ENCODE measurements at places on chromosomes 6 and 20.

DNA sequence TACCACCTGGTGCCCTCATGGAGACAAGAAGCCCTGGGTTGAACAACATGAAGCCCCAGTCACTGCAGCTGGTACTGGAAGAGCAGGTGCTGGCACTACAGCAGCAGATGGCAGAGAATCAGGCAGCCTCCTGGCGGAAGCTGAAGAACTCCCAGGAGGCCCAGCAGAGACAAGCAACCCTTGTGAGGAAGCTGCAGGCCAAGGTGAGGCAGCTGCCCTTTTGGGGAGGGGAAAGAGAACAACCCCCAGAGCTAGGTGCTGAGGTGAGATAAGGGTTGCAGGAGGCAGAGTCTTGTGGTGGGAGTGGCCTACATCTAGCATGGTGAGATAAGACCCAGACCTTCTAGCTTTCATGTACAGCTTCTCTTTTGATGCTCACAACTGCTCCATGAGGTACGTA is 7.0 kb downstream of the CEP250 start:
- no peak for DNase-seq

DNA sequence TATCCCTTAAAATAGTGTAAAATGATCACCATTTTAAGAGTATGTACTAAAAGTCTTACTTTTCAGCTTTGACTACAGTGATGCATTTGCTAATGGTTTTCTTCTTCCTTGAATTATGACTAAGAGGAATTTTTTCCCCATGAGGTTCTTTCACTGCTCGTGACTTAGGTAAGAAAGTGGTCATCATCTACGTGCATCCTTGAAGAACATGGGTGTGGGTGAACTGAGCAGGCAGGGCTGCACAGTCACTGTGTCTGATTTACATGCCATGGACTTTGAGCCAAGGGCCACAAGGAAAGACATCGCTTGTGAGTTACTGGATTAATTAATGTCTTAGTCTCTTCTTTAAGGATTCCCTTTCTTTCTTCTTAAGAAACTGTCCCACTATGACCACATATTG is 33.3 kb downstream of the NQO2 start:
- DNase-seq, result no peak

DNA sequence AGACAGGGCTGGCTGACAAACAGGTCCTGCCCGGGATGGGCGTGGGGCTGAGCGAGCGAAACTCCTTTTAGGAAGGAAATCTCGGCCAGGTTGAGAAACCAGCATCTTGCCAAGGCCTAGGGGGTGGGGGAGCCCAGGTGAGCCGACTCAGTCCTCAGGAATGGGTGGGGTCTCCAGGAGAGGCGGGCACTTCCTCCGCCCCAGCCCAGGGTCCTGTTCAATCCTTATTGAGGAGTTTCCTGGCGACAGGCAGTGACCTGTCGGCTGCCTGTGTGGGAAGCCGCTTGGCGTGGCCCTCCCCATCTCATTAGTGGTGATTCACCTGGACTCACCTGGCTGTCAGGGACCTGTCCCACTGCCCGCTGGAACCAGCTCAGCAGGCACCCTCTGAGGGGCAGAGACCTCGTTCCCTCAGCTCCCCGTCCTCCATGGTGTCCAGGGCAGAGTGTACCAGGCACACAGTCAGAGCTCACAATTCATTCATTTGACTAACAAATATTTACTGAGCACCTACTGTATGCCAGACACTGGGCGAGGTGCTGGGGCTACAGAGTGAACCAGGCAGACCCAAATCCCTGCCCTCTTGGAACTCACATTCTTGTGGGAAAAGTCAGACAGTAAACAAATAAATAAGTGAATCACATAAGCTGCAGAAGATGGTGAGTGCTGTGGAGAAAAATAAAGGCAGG is 51.1 kb downstream of the FGD2 start:
- no peak for DNase-seq

GRCh38 chr6:34352305-34352937 is 40.0 kb downstream of the NUDT3 start:
- DNase-seq, result no peak

GRCh38 chr6:113464960-113465359 is 392.2 kb upstream of the MARCKS start:
- DNase-seq, result no peak

DNA sequence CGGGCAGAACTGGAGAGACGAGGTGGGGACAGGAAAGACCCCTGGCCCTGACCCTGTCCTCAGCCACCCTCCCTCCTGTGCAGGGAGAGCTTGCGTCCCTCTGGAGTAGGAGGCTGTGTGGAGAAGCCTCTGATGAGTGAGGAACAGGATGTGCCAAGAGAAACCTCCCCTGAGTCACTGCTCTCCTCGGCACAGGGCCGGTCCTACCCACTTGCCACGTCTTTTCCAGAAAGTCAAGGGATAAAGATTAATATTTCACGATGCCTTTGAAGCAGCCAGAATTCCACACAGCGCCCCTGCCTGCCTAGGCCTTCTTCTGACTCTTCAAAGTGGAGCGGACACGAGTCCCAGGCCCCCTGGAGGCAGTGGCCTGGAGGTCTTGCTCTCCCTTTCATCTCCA is 34.9 kb upstream of the THBS2 start:
- no peak for DNase-seq

- no peak for DNase-seq
Measured at GRCh38 chr6:16635810-16636602, 125.3 kb downstream of the ATXN1 start.

DNA sequence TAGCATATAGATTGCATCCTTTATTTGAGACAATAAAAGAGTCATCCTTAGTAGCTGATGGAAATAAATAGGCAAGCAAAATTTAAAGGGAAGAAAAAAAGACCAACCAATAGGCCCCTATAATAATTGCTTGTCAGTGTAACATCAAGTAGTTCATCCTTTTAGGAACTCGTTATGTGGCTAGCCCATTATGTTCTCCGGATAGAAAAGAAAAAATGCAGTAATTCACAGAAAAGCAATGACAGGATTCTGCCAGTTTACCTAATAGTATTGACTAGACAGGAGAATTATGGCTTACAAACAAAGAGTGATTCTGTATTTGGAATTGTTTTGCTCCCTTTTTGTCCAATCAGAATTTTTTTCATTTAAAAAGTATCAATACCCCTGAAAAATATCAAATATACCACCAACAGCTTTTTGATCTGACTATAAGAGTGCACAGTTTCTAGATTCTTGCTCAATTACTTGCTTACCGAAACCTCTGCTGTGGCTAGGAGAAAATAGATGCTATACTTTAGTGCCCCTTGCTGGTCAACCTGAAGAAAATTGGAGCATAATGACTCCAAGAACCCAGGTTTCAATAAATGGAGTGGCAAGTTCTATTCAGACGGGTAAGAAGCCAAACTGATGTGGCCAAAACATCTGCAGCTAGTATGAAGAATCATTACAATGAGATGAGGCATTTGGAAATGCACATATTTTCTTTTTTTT is 91.5 kb upstream of the SASH1 start:
- DNase-seq, result peak; percentile 84

DNA sequence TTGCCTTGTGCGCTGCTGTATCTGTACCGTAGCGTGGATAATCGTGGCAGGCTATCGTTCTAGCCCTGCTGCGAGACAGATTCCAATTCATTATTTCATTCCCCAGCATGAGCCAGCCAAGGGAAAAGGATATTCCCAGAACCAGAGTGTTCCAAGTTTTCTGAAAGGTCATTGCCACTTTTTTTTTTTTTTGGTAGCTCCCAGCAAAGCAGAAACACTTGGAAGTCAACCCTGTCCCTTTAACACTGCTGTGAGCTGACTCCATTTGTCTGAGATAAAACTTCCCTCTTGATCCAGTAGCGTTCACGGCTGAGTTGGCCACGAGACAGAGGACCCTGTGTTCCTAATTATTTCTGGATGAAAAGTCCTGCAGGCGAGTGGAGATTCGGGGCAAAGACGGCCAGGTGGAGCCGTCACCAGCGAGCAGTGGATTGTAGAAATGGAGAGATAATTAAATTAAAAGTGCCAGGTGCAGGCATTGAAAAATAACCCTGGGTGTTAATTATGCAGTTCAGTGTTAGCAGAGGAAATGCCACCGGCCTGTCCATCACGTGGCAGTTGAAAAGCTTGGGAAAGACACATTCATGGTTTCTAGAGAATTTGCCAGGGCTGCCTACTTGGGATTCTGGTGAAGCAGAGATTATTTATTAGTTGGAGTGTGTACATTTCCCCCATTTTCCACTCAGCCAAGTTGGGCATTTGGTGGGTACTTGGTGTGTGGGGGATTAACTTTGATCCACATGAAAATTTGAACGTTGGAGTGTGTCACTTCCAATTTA is 164.2 kb downstream of the SLC24A3 start:
- peak; percentile 74 for DNase-seq

- no peak for DNase-seq
Measured at GRCh38 chr20:6739406-6739805, 28.1 kb upstream of the BMP2 start.

DNA sequence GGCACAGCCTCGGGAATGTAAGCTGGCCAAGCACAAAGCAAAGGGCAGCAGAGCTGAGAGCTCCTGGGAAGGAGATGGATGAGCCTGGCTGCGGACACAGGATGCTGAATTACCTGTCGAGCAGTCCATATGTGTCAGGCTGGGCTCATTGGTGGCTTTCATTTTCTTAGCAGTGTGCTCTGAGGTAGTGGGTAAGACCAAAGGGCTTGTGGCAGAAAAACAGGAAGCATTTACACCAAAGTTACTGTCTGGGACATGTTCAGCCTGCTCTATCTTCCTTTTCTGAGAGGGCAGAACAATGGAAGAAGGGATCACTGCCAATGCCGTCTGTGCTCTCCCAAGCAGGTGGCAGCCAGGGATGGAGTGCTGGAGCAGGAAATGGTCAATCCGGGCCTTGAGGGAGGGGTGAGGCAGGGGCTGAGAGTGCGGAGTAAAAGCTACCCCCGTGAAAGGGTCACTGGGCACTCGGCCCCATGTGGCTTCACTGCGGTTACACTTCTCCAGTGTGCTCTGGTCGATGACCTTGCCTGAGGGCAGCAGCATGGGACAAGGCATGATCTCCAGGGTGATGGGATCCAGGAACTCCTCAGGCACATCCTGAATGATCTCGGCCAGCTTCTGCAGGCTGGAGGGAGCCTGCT is 36.9 kb upstream of the AVP start:
- no peak for DNase-seq

DNA sequence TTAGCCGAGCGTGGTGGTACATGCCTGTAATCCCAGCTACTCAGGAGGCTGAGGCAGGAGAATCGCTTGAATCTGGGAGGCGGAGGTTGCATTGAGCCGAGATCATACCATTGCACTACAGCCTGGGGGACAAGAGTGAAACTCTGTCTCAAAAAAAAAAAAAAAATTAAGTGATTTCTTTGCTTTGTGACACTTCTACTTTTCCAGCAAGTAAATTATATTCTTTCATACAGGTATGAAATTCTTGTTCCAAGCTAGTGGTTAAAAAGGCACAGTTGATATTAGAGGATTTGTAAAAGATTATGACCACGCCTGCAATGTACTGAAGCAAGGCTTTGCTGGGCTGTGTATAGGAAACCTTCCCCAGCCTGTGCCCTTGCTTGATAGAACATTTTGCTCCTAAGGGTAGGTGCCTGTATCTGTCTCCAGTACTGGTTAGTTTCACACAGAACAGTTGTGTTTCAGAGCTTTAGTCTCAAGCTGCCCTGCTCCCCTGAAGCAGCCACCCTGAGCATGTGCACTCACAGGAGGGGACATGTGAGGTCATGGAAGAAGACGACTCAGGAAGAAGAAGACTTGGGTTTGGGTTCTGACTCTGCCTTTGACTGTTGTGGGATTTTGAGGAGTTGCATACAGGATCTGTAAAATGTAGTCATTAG is 10.2 kb downstream of the PTPN1 start:
- no peak for DNase-seq

DNA sequence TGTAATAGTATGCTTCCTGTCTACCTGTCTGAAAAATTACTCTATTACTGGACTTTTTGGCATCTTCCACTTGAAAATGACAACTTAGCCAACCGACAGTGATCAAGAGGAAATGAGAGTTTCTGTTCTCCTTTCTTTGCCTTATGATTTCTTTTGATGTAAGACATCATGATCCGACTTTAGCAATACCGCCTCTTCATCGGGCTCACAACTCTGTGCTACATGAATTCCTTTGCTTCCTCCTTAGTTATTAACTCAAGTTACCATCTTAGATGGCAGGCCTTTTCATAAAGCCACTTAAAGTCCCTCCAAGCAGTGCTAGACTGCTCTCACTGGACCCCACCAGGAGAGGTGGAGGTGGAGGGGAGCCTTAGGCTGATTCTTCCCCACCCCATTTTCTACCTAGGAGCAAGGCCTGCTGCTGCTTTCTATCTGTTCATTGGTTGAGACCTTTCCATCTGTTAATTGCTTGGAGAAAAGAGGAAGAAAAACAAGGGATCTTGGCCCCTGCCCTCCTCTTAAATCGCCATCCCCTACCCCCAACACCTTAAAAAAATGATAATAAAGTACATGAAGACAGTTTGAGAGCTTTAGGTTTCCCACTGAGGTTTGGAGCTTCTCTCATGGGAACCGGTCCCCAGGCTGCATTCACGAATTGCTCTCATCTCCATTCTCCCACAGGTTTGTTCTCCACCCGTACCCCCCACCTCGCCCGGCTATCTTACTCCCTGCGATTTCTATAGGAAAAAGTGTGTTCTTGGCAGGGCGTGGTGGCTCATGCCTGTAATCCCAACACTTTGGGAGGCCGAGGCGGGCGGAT is 21.6 kb upstream of the MCM3 start:
- no peak for DNase-seq

- DNase-seq, result no peak
Measured at GRCh38 chr6:168692193-168692914, 251.4 kb downstream of the SMOC2 start.

- DNase-seq, result peak; percentile 33
Measured at GRCh38 chr6:4210629-4211419, 75.4 kb upstream of the ECI2 start.

- DNase-seq, result no peak
Measured at GRCh38 chr20:4844751-4845465, 123.2 kb downstream of the PRND start.

GRCh38 chr6:141953072-141953471 is 179.7 kb upstream of the GJE1 start:
- no peak for DNase-seq

DNA sequence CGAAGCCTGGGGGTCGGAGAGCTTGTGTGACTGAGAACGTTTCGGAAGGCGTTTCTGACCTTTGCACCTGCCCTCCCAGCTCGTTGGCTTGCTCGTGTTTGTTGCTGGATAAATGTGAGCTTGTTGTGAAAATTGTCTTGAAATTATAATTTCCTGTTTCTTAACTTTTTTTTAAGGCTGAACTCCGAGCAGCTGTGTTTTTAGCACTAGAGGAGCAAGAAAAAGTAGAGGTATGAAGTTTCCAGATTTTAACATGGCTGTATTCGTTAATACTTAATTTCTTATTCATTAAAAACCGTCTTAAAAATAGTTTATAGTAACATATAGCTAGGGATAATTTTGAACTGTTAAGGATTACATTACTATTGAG is 672 bp downstream of the CEP43 start:
- no peak for DNase-seq

- DNase-seq, result no peak
Measured at GRCh38 chr6:99333068-99333467, 16.4 kb downstream of the FAXC start.

- DNase-seq, result peak; percentile 41
Measured at GRCh38 chr20:14401479-14402138, 64.2 kb upstream of the FLRT3 start.
